ENCODE measurements at places on chromosomes 12 and 14. TPM values are rescaled to one million over a fixed set of nuclear protein-coding genes. Genes with fewer than 3 reads are reported as not detected.

Gene GSG1
- total RNA-seq, result 0.66 TPM

Gene ADAMTS20
- total RNA-seq, result not detected

Gene GDF3
- total RNA-seq, result not detected

Gene SERPINA1
- under 0.01 TPM for total RNA-seq

Gene FAR2
- 13.2 TPM for total RNA-seq

Gene FZD10
- not detected for total RNA-seq

Gene BATF
- total RNA-seq, result not detected

Gene GPD1
- not detected for total RNA-seq

Gene BCL2L14
- not detected for total RNA-seq

Gene PAX9
- total RNA-seq, result not detected
